ENCODE measurements at places on chromosomes 7 and 10. TPM values are rescaled to one million over a fixed set of nuclear protein-coding genes. Genes with fewer than 3 reads are reported as not detected.

GRCh38 chr7:48734695-48735406 lies 189.5 kb upstream of the CDC14C start:
- no peaks in the 10 kb centered on the region for H3K36me3 ChIP-seq
- H3K4me1 ChIP-seq, result no peaks in the 10 kb centered on the region
- no peak overlapping the region for H3K27ac ChIP-seq
- DNase-seq, result no peak

GRCh38 chr7:28629216-28629842 lies 217.0 kb downstream of the CREB5 start:
- H3K27me3 ChIP-seq, result peaks cover 4% of the 10 kb centered on the region
- H3K4me1 ChIP-seq, result peaks cover 31% of the 10 kb centered on the region
- no peak for DNase-seq
- H3K36me3 ChIP-seq, result no peaks in the 10 kb centered on the region
- peak overlapping the region; percentile 70 for H3K27ac ChIP-seq

GRCh38 chr7:44449584-44449928 lies 40.9 kb downstream of the NUDCD3 start:
- H3K27me3 ChIP-seq, result no peaks in the 10 kb centered on the region
- peak overlapping the region; percentile 42 for H3K27ac ChIP-seq
- H3K36me3 ChIP-seq, result peaks cover 22% of the 10 kb centered on the region
- no peak for DNase-seq
- H3K4me3 ChIP-seq, result no peak overlapping the region

PTPN20 gene
- not detected for total RNA-seq

PTF1A gene
- not detected for total RNA-seq
